ENCODE measurements at places on chromosomes 7 and 10.
A peak's percentile ranks its signal among the peaks of the same experiment; 100 is the strongest.

DNA sequence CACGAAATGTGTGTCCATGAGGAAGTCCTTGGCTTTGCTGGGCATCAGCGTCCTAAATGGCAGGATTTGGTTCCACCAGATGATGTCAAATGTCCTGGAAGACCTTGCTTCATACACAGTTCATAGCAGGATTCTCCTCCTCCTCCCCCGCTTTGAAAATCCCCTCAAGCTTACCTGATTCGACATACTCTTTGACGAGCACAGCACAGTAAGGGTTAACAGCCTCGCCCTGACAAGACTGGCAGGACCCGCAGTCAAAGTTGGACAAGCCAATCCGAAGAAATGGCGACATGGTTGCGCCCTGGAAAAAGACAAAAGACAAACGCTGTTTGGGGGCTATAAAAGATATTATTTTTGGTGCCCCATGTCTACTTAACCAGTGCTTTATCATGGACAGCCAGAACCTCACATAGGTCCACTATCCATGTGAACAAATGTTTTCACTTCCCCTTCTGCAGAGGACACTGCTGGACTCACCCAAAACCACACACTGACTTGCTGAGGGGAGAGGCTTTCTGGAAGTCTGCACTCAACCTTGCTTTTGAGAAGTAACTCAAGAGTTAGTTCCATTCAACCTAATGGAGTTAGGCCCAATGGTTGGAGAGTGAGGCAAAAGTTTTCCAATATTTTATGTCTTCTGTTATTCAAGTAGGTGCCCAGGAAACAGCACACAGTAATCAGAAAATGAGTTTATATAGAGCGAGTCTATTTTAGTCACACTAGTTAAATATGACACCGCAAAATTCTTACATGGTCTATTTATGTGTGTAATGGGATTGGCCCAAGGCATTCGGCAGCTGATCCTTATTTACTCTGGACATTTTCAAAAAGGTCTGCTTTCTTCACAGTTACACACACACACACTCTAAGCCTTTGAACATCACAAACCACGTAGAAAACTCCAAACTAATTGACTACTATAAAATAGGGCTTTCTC is 65.0 kb downstream of the PRKCQ start:
- no peak for DNase-seq

DNA sequence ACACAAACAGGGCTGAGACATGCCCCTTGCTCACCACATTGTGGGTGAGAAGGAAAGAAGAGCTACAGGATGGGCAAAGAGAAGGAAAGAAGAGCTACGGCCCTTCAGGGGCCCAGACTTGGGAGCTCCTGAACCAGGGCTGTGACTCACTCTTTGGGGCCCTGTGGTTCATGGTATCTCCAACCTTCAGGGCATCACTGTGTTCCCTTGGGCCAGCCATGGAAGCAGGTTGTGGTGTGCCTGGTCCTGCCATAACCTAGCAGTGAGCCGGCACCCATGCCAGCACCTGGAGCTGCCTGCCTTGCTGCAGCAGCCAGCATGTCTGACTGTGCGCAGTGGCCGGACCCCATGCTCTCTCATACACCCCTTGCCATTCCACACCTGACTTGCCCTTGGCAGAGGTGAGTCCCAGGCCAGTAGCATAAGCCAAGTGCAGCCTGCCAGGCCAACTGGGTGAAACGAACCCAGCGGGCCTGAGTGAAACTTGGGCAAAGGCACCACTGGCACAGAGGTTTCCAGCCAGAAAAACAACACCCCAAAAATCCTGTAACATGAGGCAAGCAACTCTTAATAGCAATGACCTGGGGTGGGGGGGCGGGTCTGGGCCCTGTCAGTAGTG is 89.0 kb upstream of the CACUL1 start:
- no peak for DNase-seq

DNA sequence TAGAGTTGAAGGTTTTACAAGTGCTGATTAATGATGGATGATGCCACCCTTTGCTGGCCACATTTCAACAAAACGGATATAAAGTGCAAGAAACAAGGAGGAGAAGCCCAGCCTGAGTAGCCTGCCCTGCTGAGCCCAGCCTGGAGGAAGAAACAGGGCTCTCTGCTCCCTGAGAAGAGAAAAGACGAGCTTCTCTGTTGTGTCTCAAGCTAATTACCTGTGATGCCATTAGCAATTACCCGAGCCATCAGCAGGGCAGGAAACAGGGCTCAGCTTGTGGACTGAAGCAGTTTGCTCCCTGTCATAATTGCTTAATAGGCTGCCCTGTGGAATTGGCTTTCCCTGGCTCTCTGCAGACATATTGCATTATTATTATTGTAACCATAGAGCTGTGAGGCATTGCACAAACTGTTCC is 709.3 kb upstream of the AUTS2 start:
- no peak for DNase-seq

- DNase-seq, result peak; percentile 100
Observed at GRCh38 chr10:102713814-102714620, at the start of gene ARL3. ARL3 (minus strand) TSS chr10:102714397; CDS start chr10:102714275, 122 bp downstream.

- no peak for DNase-seq
Observed at GRCh38 chr7:122525355-122525754, 173.6 kb downstream of the RNF133 start.

DNA sequence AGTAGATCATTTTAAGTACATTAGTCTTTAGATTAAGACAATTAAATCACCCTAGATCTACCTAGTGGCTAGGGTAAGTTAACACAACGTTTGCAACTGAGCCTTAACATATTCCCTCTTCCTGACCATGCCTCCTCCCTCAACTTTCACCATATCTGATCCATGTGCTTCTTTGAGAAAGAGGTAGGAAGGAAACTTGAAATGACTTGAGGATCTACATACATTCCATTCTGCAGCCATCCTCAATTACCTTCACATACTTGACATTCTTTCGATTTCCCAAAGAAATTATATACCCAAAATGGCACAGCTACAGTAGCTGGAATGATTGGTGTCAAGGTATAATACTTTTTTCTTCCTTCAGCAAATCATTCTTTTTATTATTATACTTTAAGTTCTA is 12.9 kb upstream of the SEPTIN7 start:
- no peak for DNase-seq

DNA sequence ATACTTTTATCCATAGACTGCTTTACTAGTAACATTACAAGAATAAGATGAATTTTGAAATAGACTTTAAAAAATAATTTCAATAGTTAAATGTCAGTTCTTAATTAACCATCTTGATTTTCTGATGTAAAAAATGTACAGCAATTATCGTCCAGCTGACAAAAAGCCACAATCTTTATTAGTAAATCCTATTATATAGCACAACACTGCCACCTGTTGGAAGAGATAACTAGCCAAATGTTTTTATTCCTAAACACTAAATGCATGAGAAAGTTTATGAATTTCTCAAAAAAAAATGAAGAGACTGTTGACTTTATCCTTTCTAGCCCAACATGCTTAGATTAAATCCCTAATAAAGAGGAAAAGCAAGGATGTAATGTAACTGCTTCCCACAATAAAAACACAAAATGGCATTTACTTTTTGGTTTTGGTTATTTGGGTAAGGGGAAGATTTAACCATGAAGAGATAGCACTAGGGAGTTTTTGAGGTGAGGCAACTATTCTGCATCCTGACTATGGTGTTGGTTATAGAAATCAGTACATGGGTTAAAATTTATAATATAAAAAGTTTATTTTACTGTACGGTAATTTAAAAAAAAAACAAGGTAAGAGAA is 8.0 kb downstream of the COA1 start:
- peak; percentile 63 for DNase-seq

DNA sequence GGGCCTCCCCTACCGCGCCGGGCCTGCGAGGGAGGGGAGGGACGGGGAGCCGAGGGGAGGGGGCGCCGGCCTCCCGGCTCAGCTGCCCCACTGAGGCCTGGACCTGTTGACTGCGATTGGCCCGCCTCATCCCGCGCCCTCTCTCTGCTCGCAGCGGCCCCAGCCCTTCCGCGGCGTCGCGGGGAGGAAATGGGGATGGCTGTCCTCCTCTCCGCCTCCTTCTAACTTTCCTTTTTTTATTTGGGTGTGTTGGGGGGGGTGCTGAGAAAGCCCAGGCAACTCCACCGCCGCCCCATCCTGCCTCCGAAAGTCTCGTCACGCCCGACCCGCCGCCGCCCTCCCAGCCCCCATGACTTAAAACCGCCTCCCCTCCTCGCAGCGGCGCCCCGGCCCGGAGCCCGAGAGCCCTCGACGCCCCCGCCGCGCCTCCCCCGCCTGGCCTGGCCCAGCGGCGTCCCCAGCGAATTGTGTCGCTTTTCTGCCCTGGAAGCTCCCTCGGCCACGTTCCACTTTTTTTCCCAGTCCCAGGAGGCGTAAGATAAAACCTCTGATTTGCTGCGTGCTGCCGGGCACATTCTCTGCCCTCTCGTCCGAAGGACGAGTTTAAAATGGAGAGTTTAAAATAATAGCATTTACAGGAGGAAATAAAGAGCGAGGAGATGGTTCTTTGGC is 842 bp upstream of the SKIDA1 start:
- peak; percentile 93 for DNase-seq

- no peak for DNase-seq
Observed at GRCh38 chr10:85080934-85081333, 752.5 kb downstream of the CCSER2 start.

- DNase-seq, result no peak
Observed at GRCh38 chr7:103348452-103348851, 1.0 kb downstream of the PSMC2 start.

DNA sequence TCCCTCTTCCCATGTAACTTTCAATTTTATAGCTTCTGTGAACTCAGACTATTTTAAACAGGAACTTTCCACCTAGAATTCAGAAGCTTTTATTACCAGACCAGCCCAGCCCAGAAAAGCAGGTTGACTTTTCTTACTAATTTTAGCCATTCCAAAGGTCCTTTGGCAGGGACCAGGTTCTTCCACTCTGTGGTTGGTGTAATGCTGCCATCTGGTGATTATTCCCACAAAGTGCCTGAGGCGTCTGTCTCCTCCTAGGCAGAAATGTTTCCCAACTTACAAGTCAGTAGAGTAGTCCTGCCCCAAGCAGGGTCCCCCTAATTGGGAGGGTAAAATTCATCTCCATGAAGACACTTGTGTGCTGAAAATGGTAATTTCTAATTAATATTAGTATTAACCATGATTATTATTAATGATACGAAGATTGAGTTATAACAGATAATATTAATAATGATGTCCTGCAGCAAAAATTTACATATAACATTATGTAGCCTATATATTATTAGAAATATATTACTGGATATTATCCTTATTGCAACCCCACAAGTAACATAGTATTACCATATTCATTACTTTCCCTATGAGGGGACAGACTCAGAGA is 53.0 kb upstream of the PPP1R17 start:
- DNase-seq, result peak; percentile 79

DNA sequence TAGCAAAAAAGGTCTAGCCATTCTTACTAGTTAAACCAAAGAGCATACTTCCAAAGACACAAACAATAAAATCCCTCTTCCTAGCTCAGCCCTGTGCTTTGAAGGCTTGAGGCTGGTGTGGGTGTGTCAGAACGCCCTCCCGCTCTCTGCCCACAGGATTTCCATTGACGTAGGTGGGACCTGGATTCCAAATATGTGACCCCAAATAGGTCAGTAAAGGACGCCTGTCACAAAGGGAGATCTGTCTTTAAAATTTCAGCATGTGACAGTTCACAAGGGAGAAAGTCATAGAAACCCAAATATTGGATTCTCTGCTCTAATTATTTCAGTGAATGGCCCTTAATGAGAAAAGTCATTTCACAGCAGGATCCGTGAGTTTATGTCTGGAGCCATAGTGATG is 39.9 kb upstream of the LYZL1 start:
- DNase-seq, result no peak

GRCh38 chr10:74743401-74743800 is 83.0 kb upstream of the KAT6B start:
- DNase-seq, result no peak

DNA sequence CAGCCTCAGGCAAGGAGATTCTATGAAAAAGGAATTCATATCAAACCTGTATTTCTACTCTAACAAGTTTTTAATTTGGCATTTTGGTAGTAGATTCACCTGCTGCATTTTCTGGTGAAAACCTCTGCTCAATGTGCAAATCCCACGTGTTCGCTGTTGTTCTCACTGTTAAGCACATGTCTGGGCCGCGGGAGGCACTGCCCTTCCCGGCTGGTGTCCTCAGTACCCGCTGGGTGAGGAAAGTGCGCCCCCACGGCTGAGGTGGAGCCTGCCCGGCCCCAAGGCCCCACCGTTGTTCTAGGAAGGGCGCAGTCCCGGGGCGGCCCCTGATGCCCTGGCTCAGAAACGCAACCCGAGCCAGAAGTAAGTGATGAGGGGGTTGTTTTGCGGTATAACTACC is 193.4 kb upstream of the VWC2 start:
- DNase-seq, result no peak

DNA sequence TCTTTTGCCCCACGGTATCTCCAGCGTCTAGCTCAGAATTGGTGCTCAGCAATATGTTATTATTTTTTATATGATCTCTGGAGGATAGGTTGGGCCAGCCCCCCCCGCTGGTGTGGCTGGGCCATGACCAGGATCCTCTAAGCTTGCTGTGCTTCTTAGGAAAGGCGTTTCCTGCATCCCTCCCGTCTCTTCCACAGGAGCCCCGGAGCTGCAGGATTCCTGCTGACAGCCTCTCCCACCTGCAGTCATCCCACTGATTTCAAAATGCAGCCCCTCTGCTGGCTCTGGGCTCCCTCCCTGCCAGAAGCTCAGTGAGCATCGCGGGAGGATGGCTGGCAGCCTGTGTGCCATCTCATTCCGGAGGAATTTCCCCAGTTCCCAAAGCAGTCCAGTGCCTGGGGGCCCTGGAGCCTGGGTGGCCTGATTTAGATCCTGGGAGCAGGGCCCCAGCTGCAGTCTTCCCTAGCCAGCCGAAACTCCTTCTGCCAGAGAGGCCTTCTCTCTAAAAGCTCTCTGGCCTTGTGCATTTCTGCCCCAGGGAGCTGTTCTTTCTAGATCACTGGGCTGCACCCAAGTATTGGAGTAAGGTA is 21.8 kb upstream of the GOLGA7B start:
- DNase-seq, result no peak

GRCh38 chr7:2800220-2800930 is 43.7 kb downstream of the GNA12 start:
- DNase-seq, result no peak

- DNase-seq, result peak; percentile 85
Observed at GRCh38 chr10:23157691-23158369, 34.3 kb upstream of the PTF1A start.

GRCh38 chr10:63415640-63416244 is 50.0 kb downstream of the JMJD1C start:
- peak; percentile 33 for DNase-seq

DNA sequence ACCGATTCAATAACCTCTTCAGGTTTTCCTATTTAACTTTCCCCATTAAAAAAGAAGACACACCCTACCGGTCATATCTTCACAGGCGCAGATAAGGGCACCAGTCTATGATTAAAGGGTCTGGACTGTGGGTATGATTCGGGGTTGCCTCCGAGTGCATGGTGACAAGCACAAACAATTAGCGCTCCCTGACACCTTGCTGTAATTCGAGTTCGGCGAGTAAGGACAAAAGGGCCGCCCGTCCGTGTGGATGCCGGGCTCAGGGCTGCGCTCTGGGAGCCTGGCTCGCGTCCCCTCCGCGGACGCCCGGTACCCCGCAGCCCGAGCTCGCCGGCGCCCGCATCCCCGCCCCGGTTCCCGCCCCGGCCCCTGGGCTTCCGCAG is 111.9 kb upstream of the RHEB start:
- peak; percentile 60 for DNase-seq

GRCh38 chr10:30656233-30656632 is 26.7 kb upstream of the LYZL2 start:
- no peak for DNase-seq

- DNase-seq, result no peak
Observed at GRCh38 chr7:31516680-31517502, 3.0 kb downstream of the ITPRID1 start.

All from Kasumi-1 (cell line).